Stimulated activated CD4-positive, alpha-beta T cell treated with anti-CD3 and anti-CD28 coated beads, Interleukin-2, amount 100 ng/mL, for 48 hours (primary cell): ENCODE measurements at places on chromosomes 1 and 21.

- DNase-seq: no peak
Measured at GRCh38 chr1:111220302-111220890, 7.1 kb upstream of the CHI3L2 start.

DNA sequence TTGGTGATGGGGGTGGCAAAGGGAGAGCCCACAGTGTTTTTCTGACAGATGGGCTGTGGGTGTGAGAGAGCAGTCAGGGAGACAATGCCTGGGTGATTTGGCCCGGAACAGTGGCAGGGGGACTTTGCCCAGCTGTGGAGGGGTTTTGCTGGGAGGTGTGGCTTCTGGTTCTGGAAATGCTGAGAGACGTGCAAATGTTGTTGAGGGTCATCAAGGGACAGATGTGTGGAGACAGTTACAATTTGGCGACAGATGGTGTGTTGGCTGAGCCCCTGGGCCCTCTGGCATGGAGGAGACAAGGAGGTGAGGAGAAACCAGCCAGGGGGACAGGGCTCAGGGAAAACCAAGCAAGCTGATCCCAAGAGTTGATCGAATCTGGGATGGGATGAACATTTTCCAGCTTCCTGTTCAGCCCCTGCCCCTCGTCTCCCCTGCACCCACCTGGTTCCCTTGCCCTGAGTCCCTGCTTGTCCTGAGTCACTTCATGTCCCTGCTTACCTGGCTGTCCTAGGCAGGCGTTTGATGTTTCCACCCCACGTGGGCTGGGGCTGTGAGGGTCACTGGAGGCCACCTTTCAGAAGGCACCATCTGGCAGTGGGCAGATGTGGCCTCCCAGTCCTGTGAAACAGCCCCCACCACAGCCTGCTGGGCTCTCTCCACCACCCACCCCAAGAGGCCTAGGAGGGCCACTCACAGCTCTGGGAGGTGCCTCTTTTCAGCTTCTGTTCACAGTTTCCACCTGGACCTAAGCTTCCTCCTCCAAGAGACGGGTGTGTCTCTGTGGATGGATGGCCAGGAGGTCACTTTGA, 15.8 kb upstream of the ZNF678 start:
- no peak for DNase-seq

- no peak for DNase-seq
Measured at GRCh38 chr1:14403961-14404645, 194.4 kb upstream of the KAZN start.

GRCh38 chr1:58999676-59000075, 215.8 kb upstream of the JUN start:
- no peak for DNase-seq

GRCh38 chr21:43189936-43190335, 21.1 kb downstream of the CRYAA start:
- no peak for DNase-seq

DNA sequence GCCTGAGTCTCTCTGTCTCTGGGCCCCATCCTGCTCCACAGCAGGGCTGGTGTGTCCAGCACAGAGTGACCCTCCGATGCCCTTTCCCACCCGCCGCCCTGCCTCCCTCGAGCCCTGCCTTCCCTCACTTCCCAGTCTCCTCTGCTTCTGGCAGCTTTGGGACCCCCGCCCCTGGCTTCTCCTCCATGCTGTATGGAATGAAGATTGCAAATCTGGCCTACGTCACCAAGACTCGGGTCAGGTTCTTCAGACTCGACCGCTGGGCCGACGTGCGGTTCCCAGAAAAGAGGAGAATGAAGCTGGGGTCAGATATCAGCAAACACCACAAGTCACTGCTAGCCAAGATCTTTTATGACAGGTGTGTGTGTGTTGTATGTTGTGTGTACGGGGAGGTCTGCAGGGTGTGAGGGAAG, 14.3 kb downstream of the MOV10 start:
- DNase-seq: no peak

DNA sequence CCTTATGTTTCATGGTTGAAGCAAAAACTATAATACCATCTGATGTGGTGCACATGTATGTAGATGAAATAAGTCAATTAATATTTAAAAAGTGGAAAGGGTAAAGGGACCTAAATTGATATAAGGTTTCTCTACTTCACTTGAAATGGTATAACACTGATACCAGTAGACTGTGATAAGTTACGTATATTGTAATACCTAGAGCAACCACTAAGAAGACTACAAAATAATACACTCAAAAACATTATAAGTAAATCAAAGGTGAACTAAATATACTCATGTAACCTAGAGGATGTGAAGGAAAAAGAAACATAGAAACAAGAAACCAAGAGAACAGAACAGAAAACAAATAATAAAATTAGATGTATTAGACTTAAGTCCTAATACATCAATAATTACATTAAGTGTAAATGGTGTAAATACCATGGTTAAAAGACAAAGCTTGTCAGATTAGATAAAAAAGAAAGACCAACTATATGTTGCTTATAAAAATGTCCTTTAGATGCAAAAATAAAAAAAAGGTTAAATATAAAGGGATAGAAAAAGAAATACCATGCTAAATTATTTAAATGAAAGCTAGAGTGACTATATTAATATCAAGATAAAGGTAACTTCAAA, 118.8 kb downstream of the LRRC7 start:
- no peak for DNase-seq

DNA sequence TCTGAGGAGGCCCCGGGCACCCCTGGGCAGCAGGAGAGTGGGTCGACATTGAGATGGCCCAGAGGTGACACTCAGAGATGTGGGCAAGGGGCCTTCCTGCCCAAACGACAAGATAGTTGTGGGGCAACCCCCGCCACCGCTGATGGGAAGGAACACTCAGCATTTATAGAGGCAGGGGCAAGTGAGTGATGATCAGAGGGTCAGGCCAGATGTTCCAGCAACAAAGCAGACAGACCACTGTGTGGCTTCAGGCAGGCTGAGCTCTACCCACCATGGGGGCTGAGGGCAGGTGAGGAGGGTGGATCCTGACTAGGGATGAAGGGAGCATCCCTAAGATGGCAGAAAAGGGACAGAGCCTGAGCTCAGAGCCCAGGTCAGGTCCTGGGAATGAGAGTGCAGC, 362.7 kb downstream of the PTPRU start:
- DNase-seq: no peak

DNA sequence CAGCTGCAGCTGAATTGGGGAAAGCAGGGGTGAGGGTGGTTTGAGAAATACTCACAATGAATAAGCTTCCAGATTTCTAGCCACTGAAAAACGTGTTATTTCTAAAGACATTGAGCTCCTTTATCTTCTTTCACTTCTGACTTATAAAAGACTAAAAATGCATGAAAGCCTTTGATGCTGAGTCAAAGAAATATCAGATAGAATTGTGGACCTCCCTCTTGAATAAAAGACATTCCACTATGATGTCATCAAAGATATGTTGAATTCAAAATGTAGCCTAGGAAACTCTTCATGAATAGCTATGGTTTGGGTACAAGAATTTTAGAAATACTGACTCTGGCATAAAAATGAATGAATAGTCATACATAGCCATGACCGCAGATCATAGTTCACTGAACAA, 44.7 kb upstream of the COL24A1 start:
- DNase-seq: no peak

- no peak for DNase-seq
Measured at GRCh38 chr1:39540504-39541031, 36.0 kb downstream of the PABPC4 start.

GRCh38 chr1:95006681-95007080, 66.1 kb downstream of the ALG14 start:
- DNase-seq: no peak

GRCh38 chr1:225817611-225818061, 7.7 kb downstream of the EPHX1 start:
- DNase-seq: no peak

- no peak for DNase-seq
Measured at GRCh38 chr21:42223826-42224575, 5.1 kb downstream of the ABCG1 start.

- DNase-seq: peak; percentile 35
Measured at GRCh38 chr1:15246960-15247614, at the start of gene FHAD1. Gene FHAD1, plus strand, starts transcription at chr1:15247223. Its CDS starts 4,562 bp downstream, at chr1:15251785.

DNA sequence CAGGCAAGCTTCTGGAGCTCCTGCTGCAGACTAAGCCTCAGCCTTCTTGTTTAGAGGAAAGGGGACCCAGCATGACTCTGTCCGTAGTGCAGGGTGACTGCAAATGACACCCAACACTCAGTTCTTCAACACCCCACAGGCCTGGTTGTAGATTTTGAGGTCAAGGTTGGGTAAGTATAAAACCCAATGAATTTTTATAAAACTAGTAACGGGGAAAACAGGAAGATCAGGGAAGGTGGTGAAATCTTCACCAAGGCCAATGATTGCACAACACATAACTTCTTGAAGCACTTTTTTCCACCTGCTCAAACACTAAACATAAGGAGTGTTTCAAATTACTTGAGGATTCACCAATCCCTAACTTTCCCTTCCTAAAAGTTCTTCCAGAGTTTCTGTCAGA, 89.4 kb upstream of the JAK1 start:
- DNase-seq: no peak

GRCh38 chr1:110880708-110881374, 7.9 kb downstream of the CD53 start:
- no peak for DNase-seq

DNA sequence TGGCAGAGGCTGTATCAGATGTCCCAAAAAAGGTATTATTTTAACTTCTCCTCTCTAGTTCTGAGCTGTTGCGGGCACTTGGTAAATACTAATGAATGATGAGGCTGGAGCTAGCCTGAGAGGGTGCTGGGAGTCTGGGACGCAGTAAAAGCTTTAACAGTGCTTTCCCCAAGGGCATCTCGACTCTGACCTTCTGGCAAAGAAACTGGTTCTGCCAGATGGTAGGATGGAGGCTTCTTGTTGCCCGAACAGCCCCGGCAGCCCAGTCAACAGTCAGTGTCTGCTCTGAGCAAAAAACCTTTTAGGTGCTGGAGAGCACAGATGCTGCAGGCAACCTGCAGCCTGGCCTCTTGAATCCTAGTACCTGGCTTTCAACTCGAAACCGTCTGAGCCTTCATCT, 2.5 kb upstream of the PNRC2 start:
- DNase-seq: no peak
